H1 (cell line): ENCODE measurements at places on chromosomes 1 and 21. TPM values are rescaled to one million over a fixed set of nuclear protein-coding genes. Genes with fewer than 3 reads are reported as not detected.

- DNase-seq, result no peak
Observed at GRCh38 chr1:244839656-244840055, 4.2 kb downstream of the COX20 start.

DNA sequence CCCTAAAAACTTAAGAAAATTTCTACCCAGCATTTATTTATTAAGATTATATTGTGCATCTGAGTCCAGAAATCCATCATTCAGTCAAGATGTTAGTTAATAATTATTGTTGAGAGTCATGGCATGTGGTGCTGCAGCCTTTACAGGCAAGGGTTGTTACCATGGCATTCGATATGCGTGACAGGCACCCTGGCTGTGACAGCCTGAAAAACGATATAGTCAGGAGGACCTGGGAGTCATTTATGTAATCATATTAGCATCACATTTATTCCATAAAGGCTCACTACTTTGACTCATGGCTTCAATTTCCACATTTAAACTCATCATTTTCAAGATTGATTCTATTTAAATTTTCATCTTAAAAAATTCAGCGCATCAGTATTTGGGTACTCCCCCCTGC lies 68.0 kb downstream of the CACHD1 start:
- no peak for DNase-seq

- no peak for DNase-seq
Observed at GRCh38 chr1:93659822-93660503, 21.7 kb downstream of the BCAR3 start.

DNA sequence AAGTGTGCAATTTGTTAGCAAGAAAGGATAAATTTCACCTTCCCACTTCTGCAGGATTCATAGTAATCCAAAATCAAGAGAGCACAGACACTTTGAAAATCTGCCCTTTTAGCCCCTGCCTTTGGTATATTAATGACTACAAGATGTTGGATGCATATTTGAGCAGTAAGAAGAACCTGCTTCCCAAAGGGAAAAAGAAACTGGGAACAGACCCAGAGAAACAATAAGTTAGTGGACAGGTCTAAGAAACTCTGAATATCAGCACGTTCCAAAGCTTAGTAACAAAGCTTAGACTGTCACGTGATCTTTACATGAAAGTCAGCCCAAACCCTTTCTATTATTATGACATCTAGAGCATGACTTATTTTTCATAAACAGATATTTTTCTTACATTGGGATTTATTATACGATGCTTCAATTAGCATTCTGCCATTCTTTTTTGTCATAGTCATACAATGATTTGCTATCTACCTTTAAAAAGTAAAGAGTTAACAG lies 390.9 kb upstream of the ADGRL2 start:
- no peak for DNase-seq

- DNase-seq, result no peak
Observed at GRCh38 chr1:39791838-39792237, 3.2 kb upstream of the BMP8B start.

DNA sequence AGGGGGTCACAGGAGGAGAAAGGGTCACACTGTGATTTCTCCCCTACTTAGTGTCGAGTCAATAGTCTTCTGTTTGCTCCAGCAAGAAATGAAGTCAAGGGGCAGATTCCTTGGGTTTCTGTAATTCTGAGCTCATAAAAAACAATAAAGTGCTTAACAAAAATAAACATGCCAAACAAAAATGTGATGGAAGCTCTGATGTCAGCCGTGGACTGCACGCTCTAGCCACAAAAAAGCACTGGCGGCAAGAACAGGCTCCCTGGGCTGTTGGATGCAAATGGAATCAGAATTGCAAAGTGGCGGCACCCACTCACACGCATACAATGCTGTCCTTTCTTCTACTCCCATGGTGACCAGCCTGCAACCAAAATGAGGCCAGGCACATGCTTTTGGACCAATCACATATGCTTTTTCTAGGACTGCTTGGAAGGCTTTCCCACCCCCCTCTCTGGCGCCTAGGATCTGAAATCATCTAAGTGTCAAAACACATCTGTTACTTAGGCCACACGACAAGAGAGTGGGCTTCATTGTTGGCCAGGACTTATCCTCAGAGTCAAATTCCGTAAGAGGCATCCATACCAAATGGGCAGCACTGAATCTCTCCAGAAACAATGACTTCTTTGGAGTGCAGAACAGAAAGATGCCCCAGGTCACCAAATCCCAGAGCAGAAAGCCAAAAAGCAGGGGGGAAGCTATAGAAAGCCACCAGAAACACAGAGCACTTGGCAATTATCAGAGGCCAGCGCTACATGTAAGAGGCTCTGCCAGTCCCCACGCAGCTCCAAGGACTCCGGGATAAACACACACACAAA lies 9.2 kb downstream of the C1orf198 start:
- DNase-seq, result no peak

GRCh38 chr1:1390675-1391074 lies 8.5 kb downstream of the CCNL2 start:
- DNase-seq, result no peak

- DNase-seq, result no peak
Observed at GRCh38 chr1:155309423-155310021, 856 bp downstream of the FDPS start.

DNA sequence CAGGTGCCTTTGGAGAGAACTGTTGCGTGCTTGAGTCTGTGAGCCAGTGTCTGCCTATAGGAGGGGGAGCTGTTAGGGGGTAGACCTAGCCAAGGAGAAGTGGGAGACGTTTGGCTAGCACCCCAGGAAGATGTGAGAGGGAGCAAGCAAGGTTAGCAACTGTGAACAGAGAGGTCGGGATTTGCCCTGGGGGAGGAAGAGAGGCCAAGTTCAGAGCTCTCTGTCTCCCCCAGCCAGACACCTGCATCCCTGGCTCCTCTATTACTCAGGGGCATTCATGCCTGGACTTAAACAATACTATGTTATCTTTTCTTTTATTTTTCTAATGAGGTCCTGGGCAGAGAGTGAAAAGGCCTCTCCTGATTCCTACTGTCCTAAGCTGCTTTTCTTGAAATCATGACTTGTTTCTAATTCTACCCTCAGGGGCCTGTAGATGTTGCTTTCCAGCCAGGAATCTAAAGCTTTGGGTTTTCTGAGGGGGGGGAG lies 2.4 kb downstream of the BTG2 start:
- DNase-seq, result peak; percentile 56

DNA sequence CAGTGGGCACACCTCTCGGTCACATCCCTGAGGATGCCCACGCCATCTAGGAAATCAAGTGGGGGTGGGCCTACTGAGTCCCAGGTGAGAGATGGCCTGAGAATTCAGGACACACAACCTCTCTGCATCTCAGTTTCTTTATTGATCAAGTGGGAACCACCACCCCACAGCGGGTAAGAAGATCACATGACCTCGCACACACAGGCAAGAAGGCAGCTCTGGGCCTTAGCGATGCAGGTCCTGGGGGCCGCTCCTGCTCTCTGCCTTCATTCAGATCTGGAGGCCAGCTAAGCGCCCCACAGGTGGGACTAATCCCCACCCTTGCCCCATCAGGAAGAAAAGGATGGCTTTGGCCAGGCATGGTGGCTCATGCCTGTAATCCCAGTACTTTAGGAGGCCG lies 63.2 kb downstream of the PGBD5 start:
- DNase-seq, result no peak

GRCh38 chr1:173329726-173330125 lies 122.6 kb upstream of the TNFSF4 start:
- no peak for DNase-seq

- DNase-seq, result no peak
Observed at GRCh38 chr21:16425376-16425775, 695.6 kb downstream of the USP25 start.

DNA sequence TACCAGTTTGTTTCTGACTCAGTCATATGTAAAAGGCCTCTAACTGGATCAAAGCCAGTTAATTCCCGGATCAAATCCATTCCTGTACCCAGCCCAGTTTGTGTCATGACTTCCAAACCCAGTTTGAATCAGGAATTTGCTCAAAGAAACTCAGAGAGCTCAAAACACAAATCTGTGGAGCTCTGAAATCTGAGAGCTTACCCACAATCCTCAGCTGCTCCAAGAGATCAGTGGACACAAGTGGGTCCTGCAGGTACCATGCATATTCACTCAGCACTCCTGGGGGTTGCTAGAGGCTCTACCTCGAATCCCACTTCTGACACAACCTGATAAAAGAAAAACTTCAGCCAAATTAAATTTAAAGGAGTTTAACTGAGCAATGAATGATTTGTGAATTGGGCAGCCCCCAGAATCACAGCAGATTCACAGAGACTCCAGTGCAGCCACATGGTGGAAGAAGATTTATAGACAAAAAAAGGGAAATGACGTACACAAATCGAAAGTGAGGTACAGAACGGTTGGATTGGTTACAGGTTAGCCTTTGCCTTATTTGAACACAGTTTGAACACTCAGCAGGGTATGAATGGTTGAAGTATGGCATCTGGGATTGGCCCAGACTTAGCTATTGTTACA lies 11.9 kb upstream of the MRPL55 start:
- DNase-seq, result no peak

DNA sequence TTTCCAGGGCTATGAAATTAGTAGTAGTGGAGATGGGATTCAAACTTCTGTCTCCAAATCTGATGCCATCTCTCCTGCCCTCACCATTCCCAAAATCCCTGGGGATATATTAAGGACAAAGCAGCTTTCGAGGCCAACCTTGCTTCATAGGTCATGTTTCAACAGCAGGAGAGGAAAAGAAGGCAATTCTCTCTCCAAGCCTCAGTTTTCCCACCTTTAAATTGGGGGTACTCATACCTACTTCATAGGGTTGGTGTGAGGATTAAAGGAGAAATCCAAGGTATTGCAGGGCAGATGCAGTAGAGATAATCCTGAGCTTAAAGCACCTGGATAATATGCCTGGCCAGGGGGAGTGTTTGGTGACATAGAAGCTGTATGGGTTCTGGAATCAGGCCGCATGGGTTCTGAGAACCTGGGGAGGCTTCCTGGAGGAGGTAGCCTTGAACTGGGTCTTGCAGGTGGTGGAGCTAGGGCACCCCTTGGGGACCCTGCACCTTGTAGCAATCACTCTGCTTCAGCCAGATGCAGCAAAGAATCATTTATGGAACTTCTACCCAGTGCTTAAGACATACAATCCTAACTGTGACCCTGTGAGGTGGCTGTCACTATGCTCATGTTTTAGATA lies 10.7 kb upstream of the IFFO2 start:
- no peak for DNase-seq

DNA sequence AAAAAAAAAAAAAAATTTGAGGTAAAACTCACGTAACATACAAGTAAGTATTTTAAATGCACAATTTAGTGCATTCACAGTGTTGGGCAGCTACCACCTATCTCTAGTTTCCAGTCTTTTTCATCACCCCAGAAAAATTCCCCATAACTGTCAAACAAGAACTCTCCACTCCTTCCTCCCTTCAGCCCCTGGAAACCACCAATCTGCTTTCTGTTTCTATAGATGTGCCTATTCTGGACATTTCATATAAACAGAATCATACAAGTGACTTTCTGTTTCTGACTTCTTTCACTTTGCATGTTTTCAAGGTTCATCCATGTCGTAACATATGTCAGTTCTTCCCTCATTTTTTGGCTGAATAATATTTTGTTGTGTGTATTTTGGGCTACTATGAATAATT lies 24.9 kb upstream of the ETS2 start:
- no peak for DNase-seq

GRCh38 chr1:182740120-182740519 lies 49.5 kb upstream of the NPL start:
- DNase-seq, result no peak

DNA sequence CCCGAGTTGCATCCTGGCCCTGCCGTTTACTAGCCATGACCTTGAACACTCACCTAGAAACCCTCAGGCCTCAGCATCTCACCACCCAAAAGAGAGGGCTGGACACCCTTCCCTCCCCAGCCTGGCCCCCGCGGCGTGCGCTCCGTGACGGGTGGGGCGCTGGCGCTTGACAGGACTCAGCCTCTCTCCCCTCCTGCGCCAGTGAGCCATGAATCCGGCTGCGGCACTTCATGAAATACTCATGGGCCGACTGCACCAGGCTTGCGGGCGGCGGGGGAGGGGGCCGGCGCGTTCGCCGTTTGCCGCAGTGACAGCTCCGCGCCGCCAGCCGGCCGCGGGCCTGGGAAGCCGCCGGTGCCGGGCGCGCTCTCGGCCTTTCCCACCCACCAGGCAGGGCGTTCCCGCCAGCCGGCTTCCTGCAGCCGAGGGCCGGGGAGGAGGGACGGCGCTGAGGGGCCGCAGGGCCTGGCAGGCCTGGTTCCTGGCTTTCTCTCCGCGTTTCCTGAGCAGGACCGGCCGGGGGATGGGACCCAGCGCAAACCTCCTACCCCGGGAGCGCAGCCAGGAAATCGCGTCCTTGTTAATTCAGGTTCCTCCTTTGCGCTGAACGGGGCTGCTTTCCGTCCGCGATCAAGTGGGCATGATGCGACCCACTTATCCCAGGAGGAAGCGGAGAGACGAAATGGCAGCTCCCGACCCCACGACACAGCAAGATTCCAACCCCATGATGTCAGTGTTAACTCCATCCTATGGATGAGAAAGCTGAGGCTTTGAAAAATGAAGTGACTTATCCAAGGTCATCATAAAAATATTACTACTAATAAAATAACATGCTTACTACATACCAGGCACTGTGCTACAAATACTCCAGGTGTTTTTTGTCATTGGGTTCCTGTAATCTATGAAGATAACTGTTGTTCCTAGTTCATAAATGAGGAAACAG lies 9.1 kb upstream of the LUZP1 start:
- peak; percentile 85 for DNase-seq

Gene KCNH1
- total RNA-seq, result 0.34 and 0.38 TPM in 2 replicates

Gene DR1
- total RNA-seq, result 60.0 and 62.3 TPM in 2 replicates

Gene OPTC
- 0.78 and 1.1 TPM in 2 replicates for total RNA-seq

Gene INKA2
- 10.9 and 11.5 TPM in 2 replicates for total RNA-seq

Gene OR2T35
- not detected in 2 replicates for total RNA-seq

Gene SNRPE
- 419 and 461 TPM in 2 replicates for total RNA-seq

Gene LHX8
- total RNA-seq, result 1.2 and 1.5 TPM in 2 replicates

Gene PDE4DIP
- 39.8 and 40.5 TPM in 2 replicates for total RNA-seq

Gene RNF11
- 47.8 and 54.2 TPM in 2 replicates for total RNA-seq
